ENCODE measurements at places on chromosomes 1 and 21.

DNA sequence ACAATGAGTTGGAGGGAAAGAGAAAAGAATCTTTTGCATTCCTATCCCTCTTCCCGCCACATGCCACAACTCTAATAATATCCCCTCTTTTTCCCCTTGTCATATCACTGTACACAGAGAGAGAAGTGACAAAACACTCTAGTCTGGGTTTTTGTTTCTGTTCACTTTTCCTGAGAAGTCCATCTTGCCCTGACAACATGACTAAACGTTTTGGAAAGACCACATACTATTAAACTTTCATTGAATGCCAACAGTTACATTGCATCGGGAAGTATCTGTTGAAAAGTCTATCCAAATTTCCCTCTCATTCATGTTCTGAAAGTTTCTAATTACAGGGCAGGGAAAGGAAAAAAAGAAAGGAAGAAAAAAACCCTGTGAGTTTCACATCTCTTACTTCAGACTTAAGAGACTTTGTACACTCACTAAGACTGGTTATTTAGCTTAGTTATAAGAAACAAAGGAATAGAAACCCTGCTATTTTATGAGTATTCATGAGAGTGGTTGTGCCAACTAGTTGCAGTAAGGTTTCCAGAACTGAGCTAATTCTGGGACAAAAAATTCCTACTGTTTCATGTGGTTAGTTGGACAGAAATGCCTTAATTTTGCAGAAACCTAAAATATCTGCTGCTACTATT, 16.9 kb downstream of the PLA2G4A start:
- no peak for DNase-seq

DNA sequence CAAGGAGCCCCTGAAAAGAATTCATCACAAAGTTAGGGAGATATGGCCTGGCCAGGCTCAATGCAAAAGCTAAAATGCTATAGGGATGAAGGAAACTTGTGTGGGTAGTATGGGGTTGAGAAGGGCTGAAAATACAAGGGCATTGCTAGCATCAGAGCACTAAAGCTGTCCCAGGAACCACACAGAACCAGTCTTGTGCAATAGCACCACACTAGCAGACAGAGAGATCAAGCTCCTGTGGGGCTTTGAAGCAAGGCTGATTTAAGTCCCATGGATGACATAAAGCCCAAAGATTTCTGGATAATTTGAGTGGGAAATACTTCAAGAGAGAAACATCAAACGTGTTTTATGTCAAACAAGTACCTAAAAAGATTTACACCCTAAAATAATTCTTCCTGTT, 97.1 kb downstream of the VAV3 start:
- no peak for DNase-seq

DNA sequence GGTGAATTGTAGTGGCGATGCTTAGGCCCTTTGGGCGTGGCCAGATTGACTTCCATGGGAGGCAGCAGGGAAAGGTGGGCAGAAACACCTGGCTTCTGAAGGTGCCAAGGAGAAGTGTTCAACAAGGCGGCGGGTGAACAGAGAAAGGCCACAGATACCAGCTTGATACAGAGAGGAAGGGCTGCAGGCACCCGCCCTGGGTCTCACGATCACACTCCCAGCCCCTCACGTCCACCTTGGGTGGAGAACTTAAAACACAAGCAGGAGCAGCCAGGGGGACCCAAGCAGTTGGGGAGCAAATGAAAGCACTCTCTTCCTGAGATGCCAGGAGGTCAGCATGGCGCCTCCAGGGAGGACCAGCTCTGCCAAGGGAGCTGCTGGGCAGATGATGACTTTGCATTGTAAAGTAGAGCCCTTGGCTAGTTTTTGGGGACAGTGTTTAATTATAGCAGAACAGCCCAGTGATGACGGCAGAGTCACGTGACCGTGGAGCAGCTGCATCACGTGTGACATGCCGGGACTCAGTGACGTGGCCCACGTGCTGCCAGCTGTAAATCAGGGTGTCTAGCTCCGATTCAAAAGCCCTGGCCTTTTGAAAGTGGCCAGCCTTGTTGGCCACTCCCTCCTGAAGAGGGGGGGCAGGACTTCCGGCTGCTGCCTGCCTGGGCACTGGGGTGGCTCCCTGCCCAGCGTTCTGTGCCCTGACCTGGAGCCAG, 19.0 kb downstream of the SLC37A1 start:
- DNase-seq, result no peak

DNA sequence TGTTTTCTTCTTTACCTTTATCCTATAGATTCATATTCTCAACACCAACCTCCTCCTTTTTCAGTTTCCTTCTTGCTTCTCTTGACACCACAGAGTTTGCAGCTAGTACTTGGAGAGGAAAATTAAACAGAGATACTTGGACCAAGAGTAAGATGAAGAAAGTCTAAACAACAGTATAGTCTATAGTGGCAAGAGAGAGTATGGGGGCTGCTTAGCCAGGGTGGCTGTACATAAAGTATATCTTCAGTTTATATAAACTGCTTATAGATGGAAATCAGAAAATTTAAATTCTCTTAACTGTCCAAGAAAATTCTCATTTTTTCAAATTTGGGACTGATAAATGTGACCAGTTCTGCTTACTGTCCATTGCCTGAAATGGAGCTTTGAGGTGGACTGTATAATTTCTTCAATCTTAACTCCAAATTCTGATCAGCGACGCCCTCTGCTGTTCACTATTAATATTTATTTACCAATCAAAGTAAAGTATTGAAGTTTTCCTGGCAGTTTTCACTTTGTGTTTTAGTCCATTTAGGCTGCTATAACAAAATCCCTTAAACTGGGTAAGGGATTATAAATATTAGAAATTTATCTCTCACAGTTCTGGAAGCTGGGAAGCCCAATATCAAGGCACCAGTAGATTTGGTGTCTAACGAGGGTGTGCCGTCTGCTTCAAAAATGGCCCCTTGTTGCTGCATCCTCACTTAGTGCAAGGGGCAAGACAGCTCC, 14.8 kb upstream of the METTL18 start:
- DNase-seq, result no peak

DNA sequence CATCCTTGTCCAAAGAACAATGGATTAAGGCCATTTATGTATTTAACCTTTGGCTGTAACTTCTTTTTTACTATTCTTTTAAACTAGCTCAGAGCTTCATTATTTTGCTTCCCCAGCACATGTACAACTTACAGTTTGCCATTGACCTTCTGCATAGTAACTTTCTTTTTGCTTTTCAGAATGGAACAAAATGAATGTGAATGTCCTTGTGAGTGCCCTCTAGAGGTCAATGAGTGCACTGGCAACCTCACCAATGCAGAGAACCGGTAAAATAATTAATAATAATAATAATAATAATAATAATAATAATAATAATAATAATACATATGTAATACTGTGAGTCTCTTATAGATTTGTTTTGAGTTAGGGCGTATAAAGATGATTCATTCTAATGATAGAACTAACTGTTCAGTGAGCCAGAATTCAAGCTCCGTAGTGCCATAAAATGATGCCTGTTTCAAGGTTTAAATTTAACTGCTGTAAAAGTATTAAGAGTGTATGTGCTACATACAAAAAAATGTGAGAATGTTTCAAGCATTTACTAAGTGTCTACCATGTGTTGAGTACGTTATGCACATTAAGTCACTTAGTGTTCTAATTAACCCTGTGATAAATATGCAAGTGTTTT, 69.0 kb upstream of the RAVER2 start:
- DNase-seq, result no peak

DNA sequence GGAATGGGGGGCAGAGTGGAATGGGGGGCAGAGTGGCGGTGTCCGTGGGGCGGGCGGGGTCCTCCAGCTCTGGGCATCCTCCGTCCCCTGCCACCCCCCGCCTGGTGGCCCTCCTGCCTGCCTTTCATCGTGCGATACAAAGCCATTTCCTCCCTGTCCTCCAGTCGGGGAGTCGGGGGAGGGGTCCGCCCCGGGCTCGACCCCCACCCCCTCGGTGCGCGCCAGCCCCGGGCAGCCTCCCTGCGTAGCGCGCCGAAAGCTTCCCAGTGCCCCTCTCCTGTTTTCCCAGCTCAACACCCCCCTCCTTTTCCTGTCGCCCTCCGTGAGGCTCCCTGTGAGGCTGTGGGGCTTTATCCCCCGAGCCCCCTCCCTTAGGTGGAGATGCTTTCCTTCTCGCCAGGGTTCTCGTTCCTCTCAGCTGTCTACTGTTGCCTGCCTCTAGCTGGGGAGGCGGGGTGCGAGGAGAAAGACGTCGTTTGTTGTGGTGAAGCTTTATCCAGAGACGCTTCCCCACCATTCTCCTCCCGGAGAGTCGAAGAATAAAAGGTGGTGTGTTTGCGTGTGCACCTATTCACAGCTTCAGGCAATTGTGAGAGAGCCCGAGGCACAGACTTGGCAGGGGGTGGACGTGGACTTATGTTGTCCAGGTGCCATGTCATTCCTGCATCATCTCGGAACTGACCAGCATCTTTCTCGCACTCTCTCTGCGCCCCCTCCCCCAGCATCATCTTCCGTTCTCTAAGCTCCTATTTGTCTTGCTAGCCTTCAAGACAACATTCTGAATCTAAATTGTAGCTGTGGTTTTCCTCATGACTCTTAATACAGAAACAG, 848 bp downstream of the DNM3 start:
- DNase-seq, result no peak

- no peak for DNase-seq
Observed at GRCh38 chr1:4678066-4678717, 23.8 kb downstream of the AJAP1 start.

DNA sequence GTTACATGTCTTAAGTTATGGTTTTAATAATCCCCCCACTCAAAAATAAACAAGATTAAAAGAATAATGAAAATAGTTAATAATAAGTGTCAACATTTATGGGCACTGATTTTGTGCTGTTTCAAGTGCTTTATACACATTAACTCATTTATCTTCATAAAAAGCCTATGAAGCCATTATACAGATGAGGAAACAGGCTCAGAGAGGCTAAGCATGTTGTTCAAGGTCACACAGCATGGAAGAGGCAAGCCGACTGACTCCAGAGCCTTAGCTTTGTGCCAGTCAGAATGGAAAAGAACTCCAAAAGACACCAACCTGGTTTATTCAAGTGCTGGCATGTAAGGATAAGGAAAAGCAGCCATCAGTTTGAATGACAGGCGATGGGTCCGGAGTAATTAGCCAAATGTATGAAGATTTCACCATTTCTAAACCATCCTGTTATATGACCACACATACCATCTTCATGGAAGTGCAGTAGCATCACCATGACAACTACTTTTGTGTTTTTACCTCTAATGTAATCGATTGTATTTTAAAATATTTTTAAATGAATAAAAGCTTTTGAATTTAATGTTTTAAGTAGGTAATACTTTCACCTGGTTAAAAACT, 14.4 kb upstream of the ID3 start:
- no peak for DNase-seq

DNA sequence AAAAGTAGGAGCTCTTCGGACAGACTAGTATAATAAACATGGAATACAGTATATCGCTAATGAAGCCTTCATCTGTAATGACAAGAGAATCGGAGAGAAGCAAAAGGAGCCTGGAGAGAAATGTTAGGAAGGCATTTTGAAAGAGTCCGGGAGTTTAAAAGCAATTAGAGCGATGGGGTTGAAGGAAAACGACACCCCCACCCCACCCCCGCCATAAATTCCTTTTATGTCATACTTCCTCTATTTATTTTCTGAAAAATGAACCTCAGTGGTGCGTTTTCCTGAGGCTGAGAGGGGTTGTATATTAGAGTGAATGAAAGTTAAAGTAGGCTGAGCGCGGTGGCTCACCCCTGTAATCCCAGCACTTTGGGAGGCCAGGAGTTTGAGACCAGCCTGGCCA, 635 bp upstream of the APH1A start:
- no peak for DNase-seq

DNA sequence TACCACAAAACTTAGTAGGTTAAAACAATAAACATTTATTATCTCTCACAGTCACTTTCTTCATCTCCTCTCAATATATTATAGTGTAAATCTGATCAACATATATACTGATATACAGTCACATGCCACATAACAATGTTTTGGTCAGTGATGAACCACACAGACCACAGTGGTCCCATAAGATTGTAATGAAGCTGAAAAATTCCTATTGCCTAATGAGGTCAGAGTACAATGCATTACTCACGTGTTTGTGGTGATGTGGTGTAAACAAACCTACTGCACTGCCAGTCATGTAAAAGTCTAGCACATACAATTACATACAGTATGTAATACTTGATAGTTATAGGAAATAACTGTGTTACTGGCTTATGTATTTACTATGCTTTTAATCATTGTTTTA, 30.1 kb downstream of the OLFML3 start:
- no peak for DNase-seq

DNA sequence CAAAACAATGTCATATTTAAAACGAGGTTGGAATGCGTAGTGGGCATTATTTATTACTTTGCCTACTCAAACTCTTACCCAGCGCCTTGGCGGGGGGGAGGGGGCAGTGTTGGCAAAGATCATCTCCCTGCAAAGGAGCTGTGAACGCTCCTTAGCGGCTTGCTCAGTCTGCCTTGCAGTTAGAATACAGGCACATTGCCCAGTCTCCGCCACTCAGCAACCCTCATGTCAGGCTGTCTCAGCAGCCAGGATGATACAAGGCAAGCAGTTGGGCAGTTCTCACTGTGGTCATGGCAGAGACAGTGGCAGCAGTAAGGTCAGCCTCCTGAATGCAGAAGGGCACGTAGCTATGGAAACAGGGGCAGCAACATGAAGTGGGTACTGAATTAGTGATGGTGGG, 170.4 kb upstream of the KCNK2 start:
- DNase-seq, result peak; percentile 24

- DNase-seq, result no peak
Observed at GRCh38 chr1:213693864-213694263, 293.9 kb upstream of the PROX1 start.

GRCh38 chr1:184770181-184770979, 15.7 kb upstream of the EDEM3 start:
- DNase-seq, result no peak

DNA sequence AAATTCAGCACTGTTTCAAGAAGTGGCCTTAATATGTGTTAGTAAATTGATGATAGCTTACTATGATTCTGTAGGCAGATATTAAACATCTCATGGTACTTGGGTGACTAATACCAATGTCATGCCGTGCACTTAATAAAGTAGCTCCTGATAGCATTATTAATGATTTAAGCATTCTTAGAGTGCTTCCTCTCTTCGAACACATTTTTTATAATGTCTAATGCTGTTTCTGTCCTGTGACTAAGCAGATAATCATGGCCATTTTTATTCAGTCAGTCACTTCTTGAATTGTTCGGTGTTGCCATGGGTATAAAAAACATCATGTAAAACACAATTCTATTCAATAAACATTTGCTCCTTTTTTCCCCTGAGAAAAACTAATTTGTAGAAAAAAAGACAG, 804.6 kb upstream of the ADGRL4 start:
- DNase-seq, result no peak

All from MG63 (cell line).